Stimulated activated CD4-positive, alpha-beta T cell treated with anti-CD3 and anti-CD28 coated beads, TNF-alpha, amount 100 ng/mL, for 4 hours (primary cell): ENCODE measurements at places on chromosomes 2 and 18.

DNA sequence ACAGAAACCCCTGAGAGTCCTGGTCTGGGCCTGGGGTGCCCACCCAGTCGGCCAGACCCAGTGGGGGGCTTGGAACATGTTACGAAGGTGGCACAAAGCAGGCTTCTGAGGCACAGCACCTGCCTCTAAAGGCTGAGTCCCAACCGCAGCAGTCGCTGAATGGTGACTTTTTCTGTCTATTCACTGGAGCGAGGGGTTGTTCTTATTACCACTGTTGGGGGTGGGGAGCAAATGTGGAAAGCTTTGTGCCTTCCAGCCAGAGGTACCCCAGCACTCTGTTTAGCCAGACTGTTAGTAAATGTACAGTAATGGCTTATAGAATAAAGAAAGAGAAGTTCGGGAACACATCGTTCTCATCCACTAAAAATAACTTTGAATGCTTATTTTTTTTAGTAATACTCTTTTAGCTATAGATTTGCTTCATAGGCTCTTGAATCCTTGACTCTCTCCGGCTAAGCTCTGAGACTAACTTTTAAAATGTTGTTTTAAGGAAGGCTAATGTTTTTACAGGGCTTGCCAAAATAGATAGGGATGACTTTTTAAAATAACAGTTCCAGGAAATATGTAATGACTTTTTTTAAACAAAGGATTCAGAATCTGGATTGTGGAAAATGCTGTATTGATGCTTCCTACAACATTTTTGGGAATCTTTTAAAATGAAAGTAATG, 23.4 kb upstream of the PTPN2 start:
- DNase-seq = no peak

GRCh38 chr2:29733213-29733612, 188.2 kb downstream of the ALK start:
- DNase-seq = no peak

GRCh38 chr2:136167721-136168475, 49.9 kb upstream of the CXCR4 start:
- no peak for DNase-seq

GRCh38 chr2:222298311-222299150, at the start of gene PAX3:
Gene PAX3, minus strand, starts transcription at chr2:222298998. Its CDS starts 383 bp downstream, at chr2:222298615.
- DNase-seq = no peak

DNA sequence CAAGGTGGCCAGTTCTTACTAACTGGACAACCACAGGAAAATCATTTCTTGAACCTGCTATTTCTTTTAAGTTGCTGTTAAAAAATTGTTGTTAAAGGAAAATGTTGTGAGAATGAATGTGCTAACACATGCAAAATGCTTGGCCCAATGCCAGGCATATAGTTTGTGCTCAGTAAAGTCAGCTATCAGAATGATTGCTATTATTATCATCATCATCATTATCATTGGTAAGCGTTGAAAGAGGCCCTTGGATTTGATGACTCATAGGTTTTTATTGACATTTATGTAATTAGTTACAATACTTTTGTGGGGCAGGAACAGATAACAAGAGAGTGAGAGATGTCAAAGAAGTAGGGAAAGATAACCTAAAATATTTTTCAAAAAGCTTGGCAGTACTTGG, 394.2 kb upstream of the ZEB2 start:
- no peak for DNase-seq

DNA sequence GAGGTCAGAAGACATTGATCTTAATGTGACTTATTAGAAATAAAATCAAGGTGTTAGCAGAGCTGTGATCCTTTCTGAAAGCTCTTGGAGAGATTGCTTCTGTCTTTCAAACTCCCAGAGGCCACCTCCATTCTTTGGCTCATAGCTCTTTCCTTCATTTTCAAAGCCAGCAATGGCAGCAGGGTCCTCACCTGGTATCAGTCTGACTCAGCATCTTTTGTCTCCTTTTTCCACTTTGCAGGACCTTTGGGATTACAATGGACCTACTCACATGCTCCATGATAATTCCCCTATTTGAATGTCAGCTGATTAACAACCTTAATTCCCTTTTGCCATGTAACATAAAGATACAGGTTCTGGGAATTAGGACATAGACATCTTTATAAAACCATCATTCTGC, 6.8 kb upstream of the CDH20 start:
- DNase-seq = no peak

GRCh38 chr18:60981682-60982328, 351.4 kb upstream of the CDH20 start:
- no peak for DNase-seq

GRCh38 chr2:26033270-26033817, 540 bp upstream of the RAB10 start:
- no peak for DNase-seq
